ENCODE measurements at places on chromosomes 11 and 22.

DNA sequence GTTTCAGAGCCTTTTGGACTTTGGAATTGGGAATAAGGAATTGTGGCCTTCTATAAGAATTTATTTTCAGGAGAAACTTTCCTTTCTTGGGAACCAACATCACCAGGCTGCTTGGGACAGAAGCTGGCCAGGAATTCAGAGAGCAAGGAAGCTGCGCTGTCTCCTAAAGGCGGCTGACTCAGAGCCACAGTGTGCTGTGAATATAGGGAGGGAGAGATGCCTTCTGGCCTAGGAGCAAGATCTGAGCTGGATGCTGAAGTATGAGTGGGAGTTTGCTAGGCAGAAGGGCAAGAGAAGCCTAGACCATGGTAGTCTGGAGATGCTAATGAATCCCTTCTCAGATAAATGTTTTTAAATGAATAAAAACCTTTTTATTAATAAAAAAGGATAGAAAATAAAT, 213.7 kb upstream of the TBCEL start:
- no peak for DNase-seq

DNA sequence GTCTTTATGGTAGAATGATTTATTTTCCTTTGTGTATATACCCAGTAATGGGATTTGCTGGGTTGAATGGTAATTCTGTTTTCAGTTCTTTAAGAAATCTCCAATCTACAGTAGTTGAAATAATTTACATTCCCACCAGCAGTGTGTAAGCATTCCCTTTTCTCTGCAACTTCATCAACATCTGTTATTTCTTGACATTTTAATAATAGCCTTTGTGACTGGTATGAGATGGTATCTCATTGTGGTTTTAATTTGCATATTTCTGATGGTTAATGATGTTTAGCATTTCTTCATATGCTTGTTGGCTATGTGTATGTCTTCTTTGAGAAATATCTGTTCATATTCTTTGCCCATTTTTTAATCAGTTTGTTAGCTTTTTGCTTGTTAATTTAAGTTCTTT, 901.2 kb downstream of the METTL15 start:
- DNase-seq, result no peak

- DNase-seq, result no peak
Measured at GRCh38 chr11:65211293-65212105, 29.8 kb downstream of the CAPN1 start.

DNA sequence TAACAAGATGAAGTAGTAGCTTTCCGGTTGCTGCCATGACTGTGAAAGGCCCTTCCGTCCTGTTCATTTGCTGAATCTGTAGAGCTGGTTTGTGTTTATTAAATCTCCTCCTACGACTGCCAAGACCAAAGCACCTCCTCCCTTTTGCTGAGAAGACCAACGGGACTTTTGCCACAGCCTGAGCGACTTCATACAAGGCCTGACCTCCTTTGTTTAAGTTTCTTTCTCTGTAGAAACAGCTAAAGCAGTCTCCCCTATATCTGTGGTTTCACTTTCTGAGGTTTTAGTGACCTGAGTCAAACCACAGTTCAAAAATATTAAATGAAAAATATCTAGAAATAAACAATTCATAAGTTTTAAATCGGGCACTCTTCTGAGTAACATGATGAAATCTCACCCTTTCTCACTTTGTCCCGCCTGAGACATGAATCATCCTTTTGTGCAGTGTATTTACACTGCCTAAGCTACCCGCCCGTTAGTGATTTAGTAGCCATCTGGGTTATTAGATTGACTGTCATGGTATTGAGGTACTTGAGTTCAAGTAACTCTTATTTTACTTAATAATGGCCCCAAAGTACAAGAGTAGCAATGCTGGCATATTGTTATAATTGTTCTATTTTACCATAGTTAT, 119.1 kb upstream of the LRRC4C start:
- no peak for DNase-seq

DNA sequence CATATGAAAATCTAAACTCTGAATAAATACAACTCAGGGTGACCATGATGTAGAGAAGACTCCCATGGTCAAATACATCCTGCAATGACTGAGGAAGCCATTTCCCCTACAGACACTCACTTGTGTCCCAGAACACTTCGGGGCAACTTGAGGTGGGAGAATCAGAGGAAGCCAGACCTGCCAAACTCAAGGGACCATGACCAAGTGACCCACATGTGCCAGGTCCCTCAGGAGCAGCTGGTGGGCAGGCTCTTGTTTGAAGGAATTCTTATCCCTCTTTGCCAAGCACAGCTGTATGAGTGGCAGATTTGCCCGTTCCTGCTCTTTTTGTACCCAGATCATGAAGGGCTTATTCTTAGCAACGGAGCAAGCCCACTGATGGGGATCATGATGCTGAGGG, 17.8 kb downstream of the SPATA19 start:
- DNase-seq, result no peak

- no peak for DNase-seq
Measured at GRCh38 chr11:44366741-44367140, 56.8 kb upstream of the ALX4 start.

GRCh38 chr11:82321206-82321605, 412.5 kb downstream of the FAM181B start:
- no peak for DNase-seq

GRCh38 chr22:24486501-24486921, 8.6 kb upstream of the UPB1 start:
- no peak for DNase-seq

DNA sequence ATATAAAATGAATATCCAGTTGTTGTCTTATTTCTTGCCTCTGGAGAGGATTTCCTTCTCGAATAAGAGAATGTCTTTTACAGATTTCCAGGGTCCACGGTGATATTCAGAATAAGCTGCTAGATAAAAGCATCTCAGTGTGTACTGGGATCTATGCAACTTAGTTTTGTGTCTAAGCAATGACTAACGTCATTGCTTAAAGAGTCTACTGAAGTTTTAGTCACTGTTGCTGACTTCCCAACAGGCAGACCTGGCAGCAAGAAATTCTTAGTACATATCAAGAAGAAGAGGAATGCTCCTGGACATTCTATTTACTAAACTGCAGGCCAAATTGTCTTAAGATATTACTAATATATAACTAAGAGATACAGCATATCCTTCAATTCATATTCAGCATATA, 70.3 kb downstream of the SOX6 start:
- no peak for DNase-seq

DNA sequence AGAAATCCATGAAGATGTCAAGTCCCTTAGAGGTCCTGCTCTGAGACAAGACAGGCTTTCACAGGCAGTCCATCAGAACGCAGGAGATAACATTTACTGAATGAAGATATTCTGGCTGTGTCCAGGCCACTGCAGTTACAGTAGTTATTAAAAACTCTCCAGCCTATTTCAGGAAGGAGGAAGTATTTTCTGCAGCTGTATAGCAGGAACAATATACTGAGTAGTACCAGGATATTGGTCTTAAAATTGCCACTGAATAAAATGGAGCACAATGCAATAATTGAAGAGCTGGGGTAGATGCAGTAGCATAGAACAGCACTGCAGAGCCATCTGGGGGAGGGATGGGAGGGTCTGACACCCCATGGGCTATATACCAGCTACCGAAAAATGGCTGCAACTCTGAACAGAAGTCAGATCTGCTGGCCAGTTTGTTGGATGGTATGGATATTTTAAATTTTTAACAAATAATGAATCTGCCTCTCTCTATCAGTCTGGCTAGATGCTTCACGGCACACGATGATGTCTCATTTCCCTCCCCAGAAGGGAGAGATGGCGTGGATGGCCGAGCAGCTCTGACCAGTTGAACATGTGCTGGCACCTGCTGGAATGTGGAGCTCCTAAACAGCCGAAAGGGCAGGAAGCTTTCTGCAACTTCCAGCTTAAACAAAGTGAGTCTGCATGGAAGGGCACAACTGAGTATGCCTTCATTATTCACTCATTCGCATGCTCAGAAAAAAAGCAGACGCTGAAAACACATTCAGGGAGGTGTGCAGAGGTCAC, 342.1 kb upstream of the SYN3 start:
- no peak for DNase-seq

GRCh38 chr22:43260331-43261231, 73.6 kb upstream of the TTLL12 start:
- peak; percentile 42 for DNase-seq

Measured in GM23338 (cell line).